ENCODE measurements at places on chromosomes 12 and 14. TPM values are rescaled to one million over a fixed set of nuclear protein-coding genes. Genes with fewer than 3 reads are reported as not detected.

GRCh38 chr14:22314183-22314820 lies 274.7 kb downstream of the DAD1 start:
- peak; percentile 70 for DNase-seq

GRCh38 chr12:132243596-132244310 lies 85.6 kb downstream of the GALNT9 start:
- no peak for DNase-seq

- no peak for DNase-seq
Observed at GRCh38 chr14:51846631-51847488, 13.6 kb upstream of the GNG2 start.

- DNase-seq = no peak
Observed at GRCh38 chr14:65847075-65847847, 434.7 kb downstream of the FUT8 start.

Gene DAO
- not detected for total RNA-seq

DNA sequence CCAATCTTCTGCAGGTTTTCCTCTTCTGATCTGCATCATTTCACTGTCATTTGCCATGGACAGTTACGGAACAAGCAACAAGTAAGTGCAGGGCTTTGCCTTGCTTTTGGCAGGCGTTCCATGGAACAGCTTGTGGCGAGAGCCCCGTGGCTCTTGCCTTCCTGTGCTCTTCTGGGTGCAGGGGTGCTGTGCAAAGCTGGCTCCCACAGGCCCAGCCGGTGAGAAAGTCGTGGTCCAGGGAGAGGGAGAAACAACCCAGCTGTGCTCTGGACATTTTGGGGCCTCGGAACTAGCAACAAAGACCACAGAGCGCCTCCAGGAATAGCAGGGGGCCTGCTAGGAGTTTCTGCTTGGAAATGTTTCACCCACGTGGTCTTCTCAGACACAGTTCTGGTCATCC lies 164.7 kb downstream of the ADGRD1 start:
- no peak for DNase-seq

DNA sequence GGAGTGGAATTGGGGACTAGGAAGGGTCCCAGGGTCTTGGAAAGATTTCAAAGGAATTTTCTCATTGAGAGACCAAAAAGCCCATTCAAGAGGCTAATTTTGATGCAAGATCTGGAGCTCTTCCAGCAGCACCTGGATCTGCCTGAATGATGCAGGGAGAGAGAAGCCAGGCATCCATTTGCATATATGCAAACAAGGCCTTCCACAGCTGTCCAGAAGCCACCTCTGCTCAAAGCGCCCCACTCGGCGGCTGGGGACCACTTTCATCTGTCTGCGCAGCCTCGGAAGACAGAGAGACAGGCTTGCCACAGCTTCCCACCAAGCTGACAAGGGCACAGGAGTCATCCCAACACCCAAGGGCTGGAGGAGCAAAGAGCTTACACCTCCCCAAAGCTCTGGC lies 295.6 kb downstream of the DPF3 start:
- DNase-seq = no peak

Gene WASHC3
- 29.4 TPM for total RNA-seq

DNA sequence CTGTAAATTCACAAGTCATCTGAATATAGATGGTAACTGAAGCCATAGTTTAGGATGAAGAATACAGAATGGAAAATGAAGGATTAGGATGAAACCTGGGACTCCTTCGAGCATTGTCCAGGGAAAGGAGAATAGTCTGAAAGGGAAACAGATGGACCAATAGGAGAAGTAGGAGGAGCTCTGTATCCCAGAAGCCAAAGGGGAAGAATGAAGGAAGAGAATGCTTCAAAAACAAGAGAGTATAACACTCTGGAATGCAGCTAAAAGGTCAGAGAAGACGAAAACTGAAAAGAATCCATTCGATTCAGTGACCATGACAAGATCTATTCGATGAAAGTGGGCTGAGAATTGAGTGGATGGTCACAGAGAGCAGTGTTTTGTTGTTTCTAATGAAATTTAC lies 1.0 kb downstream of the GMFB start:
- peak; percentile 46 for DNase-seq

GRCh38 chr12:16421806-16422205 lies 74.4 kb downstream of the MGST1 start:
- no peak for DNase-seq

Gene OTOGL
- total RNA-seq = not detected

GRCh38 chr12:90826036-90826435 lies 128.9 kb downstream of the CCER1 start:
- DNase-seq = no peak

DNA sequence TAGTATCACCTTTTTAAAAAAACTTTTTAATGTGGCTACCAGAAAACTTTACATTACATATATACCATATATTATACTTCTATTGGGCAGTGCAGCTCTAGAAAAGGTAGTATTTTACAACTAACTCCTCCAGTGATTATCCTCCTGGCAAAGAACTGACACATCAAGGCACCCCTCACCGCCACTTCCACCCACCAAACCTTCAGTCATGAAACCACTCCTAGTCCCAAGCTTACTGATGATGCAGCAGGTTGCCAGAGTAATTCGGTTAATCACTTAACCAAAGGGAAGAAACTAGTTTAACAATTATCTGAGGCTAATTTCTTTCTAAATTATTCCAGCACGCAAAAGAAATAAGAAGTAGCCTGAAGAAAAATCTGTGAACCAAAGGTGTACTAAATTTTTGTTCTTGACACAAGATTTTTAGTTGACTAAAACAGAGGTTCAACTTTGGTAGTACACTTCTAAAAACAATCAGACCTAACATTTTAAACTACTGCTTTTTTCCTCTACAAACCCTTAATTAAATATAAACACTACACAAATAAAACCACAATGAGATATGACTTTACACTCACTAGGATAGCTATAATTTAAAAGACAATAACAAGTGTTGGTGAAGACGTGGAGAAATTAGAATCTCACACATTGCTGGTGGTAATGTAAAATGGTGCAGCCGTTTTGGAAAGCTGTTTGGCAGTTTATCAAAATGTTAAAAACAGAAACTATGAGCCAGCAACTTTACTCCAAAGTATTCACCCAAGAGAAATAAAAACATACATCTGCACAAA lies 16.7 kb downstream of the SPPL3 start:
- DNase-seq = no peak

Data from MCF 10A (cell line).